ENCODE measurements at places on chromosomes 16 and 17. TPM values are rescaled to one million over a fixed set of nuclear protein-coding genes. Genes with fewer than 3 reads are reported as not detected.

MRM3 gene
- total RNA-seq = 18.6 TPM

OSGIN1 gene
- 3.1 TPM for total RNA-seq

CD300H gene
- not detected for total RNA-seq

CCL17 gene
- total RNA-seq = not detected

CCL16 gene
- total RNA-seq = not detected

ERAL1 gene
- 48.6 TPM for total RNA-seq

Measured in pericardium fibroblast (primary cell).